Stimulated activated CD4-positive, alpha-beta T cell treated with anti-CD3 and anti-CD28 coated beads, Interleukin-1b, Interleukin-23, amount 100 ng/mL, for 4 hours (primary cell): ENCODE measurements at places on chromosomes 4 and X.

DNA sequence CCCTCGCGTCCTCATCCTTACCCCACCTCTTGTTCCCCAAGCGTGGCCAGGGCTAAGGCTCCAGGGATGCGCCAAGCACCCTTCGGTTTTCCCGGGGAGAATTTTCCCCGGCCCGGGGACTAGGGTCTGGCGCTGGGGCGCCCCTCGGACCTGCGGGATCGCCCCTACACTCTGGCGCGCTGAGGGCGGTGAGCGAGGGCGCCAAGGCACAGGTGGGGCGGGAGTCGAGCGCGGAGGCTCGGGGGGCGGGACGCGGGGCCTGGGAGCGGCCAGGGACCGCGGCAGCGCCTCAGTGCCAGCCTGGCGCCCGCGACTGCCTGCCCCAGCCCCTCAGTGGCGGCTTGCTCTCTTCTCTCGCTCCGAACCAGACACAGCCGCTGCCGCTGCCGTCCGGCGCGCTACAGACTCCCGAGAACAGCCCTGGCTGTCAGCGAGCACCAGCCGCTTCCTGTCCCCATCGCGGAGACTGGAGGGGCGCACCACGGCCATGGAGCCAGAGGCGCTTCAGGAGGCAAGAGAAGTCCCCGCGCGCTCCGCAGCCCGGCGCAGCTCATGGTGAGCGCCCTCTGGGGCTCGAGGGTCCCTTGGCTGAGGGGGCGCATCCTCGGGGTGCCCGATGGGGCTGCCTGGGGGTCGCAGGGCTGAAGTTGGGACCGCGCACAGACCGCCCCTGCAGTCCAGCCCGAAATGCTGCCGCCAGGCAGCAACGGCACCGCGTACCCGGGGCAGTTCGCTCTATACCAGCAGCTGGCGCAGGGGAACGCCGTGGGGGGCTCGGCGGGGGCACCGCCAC lies at the start of gene DRD5:
DRD5 (plus strand) TSS at position 292 of the 793 bp plus-strand sequence; CDS start at position 688, 396 bp downstream.
- no peak for DNase-seq

GRCh38 chr4:184143770-184144564 lies 73.7 kb downstream of the ENPP6 start:
- DNase-seq = no peak

- no peak for DNase-seq
These were observed 239.1 kb downstream of the EVC2 start for GRCh38 chr4:5469151-5469775.

- DNase-seq = no peak
These were observed 63.2 kb downstream of the UBE2K start for GRCh38 chr4:39761005-39761667.

GRCh38 chr4:138404251-138404650 lies 162.1 kb upstream of the SLC7A11 start:
- DNase-seq = no peak

GRCh38 chr4:3331511-3332394 lies 38.9 kb downstream of the RGS12 start:
- no peak for DNase-seq

DNA sequence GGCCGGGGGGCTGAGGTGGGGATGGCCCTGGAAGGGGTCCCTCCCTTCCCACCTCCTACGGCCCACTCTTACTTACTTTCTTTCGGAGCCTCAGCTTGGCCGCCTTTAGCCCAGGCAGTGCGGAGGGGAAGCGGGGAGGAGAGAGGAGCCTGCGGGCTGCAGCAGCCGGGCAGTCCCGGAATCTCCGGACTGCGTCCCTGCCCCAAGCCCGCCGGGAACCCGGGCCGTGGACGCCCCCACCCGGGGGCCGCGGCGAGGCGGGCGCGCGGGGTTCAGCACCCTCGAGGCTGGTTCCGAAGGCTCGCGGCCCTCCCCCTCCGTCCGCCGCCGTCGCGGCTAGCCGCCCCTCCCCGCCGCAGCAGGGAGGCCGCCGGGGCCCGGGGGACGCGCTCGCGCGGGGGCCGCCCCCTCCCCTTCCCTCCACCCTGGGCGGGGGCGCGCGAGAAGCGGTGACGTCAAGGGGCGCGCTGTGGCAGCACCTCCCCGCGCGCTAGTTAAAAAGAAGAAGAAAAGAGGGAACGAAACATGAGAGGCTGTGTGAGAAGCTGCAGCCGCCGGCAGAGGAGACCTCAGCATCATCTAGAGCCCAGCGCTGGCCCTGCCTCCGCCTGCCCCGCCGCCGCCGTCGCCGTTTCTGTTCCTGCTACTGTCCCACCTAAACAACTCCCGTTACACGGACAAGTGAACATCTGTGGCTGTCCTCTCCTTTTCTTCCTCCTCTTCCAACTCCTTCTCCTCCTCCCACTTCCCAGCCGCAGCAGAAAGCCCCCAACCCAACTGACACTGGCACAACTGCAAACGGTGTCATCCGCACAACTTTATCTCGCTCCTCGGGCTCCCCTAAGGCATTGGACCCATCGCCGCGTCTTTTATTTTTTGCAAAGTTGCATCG lies at the start of gene HHIP:
HHIP (plus strand) TSS at position 526 of the 892 bp plus-strand sequence. CDS start 520 bp downstream, outside the sequence.
- DNase-seq = no peak

- no peak for DNase-seq
These were observed 338.8 kb downstream of the PPP3CA start for GRCh38 chr4:101008503-101008902.

- no peak for DNase-seq
These were observed 1285.5 kb downstream of the STIM2 start for GRCh38 chr4:28146191-28146590.
